ENCODE measurements at places on chromosomes 7 and 10.
A peak's percentile ranks its signal among the peaks of the same experiment; 100 is the strongest.

DNA sequence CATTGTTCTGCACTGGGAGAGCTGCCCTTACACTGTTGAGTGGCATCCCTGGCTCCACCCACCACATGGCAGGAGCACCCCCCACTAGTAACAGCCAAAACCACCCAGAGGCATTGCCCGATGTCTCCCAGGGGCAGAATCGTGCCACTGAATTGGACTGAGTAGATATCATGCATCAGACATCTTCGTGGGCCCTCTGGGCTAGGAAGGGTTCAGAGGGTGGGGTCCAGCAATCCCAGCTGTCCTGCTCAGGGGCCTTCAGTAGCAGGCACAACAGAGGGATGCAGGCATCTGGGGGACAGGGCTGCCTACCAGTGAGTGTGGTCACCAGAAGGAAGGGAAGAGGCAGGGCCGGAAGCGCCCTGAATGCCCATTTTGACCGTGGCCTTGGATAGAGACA is 119.7 kb upstream of the PPP2R2D start:
- no peak for DNase-seq

GRCh38 chr7:28135315-28135714 is 45.3 kb downstream of the JAZF1 start:
- DNase-seq: no peak

- DNase-seq: no peak
Observed at GRCh38 chr10:18576586-18576985, 74.8 kb downstream of the NSUN6 start.

GRCh38 chr10:16545116-16545736 is 23.5 kb upstream of the C1QL3 start:
- no peak for DNase-seq

GRCh38 chr7:925601-926000 is 28.9 kb downstream of the ADAP1 start:
- peak; percentile 61 for DNase-seq

GRCh38 chr10:116960066-116960776 is 44.8 kb downstream of the SHTN1 start:
- no peak for DNase-seq

GRCh38 chr10:69636626-69637605 is 6.9 kb downstream of the FAM241B start:
- no peak for DNase-seq

DNA sequence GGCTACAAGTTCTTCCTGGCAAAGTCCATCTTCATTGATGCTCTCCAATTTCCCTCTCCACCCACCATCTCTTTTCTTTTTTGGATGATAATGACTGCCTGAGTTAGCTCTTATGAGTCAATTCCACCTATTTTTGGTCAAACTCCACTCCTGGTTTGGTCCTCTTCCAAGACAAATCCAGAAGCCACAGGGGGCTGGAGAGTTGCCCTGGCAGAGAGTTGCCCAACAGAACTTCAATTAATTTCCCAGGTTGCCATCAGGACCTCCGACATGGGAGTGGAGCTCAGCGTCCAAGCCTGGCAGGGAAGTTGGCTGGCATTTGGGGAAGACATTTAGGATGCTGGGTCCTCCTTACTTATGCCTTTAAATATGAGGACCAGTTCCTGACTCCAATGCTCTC is 29.2 kb upstream of the KCNMA1 start:
- no peak for DNase-seq

- no peak for DNase-seq
Observed at GRCh38 chr7:93011351-93012294, 106.2 kb downstream of the SAMD9 start.

DNA sequence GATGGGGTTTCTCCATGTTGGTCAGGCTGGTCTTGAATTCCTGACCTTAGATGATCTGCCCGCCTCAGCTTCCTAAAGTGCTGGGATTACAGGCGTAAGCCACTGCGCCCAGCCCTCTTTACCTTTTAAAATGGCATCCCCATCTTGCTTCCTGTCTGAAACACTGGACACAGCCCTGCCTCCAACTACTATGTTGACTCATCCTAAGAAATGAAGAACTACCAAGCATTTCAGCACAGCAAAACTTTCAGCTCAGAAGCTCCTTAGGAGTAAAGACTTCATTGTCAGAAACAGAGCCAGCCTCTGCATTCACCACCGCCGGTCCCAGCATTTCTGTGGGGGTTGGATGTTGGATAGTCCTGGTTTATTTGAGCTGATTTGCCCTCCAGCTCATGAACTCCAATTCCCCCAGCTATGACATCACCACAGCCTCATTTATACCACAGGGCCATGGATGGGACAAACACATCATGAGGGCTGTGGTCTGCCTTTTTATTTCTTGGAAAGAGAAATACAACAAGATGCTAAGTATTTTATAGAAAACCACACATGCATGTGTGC is 123.5 kb downstream of the ADCY1 start:
- no peak for DNase-seq

All from activated CD8-positive, alpha-beta memory T cell treated with anti-CD3 and anti-CD28 coated beads for 1 hour (primary cell).